Brain (organoid and tissue), 16 donors: ENCODE measurements at places on chromosomes 3 and 15.

GRCh38 chr3:187400756-187401155 lies 32.6 kb downstream of the RTP4 start:
- no peak for DNase-seq

DNA sequence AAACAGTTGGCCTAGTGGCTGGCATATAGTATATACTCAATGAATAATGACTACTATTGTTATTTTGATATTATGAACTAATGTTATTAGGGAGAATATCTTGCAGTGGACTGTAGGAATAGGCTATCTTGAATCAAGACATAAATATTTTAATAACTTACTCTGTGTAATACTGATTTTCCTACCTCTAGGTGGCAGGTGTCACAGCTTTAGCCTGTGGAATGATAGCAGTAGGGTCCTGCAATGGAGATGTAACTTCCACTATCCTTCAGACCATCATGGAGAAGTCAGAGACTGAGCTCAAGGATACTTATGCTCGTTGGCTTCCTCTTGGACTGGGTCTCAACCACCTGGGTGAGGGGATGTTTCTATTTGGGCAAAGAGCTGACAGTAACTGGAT lies 6.5 kb downstream of the PSMD2 start:
- DNase-seq = peak; percentile 26

DNA sequence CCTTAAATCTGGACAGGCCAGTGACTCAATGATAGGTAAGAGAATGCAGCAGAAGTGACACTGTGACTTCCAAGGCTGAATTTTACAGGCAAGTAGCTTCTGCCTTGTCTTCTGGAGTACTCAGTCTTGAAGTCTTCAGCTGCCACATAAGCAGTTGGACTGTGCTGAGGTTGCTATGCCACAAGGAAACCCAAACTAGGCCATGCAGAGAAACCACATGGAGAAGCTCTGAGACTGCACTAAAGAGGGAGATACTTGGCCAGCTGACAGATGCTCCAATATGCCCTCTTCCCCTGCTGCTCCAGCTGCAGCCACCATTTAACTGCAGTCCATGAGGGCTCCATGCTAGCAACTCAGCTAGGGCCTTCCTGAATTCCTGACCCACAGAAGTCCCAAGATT lies 119.4 kb upstream of the GADL1 start:
- no peak for DNase-seq

DNA sequence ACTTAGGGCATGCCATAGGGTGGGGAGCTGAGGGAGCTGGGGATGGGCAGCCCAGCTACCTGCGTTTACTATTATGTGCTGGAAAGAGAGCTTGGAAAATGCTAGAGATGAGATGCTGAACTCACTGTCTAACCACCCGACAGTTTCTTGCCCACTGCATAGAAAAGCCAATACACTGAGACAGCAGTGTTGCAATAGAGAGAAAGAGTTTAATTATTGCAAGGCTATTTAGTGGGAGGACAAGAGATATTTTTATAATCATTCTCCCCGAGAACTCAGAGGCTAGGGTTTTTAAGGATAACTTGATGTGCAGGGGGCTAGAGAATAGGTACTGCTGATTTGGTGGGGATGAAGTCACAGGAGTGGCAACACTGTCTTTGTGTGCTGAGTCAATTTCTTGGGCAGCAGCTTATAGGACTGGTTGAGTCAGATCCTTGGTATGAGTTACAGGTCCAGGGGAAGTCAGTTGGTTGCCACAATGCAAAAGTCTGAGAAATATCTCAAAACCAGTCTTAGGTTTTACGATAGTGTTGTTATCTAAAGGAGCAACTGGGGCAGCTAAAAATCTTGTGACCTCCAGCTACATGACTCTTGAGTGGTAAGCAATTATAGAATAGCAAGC lies 205.9 kb downstream of the GABRG3 start:
- DNase-seq = no peak

DNA sequence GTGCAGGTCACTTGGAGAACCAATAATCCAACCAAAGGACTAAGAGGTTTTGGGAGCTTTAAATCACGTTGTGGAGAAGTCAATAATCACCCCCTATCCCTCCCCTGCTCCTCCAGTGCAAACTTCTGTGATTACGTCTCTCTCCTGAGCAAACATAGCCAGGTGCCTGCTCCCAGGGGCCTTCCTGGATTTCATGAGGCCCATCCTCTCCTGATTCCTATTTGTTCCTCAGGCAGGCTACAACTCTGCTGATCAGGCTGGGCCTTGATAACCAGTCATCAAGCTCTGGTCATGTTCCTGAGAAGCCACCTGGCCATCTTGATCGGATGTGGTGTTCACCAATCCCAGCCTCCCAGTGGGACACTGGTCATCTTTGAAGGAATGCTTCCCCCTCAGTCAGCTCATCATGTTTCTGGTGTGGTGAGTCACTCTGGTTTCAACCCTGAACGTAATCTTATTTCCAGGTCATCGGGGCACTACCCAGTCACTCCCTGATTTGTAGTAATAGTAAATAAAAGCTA lies 2.9 kb upstream of the ZNF710 start:
- DNase-seq = no peak

DNA sequence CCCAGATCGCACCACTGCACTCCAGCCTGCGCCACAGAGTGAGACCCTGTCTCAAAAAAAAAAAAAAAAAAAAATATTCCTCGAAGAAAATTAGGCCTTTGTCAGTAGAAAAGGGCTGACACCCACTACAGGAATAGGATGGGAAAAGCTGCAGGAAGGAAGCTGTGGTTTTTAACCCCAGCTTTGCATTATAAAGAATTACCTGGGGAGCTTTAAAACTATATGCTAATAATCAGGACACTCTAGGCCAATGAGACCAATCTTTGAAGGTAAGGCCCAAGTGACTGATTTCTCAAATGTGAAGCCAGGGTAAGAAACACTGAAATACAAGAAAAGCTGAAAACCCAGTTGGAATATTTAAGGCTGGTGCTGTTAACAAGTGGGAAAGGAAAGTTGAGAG lies 74.3 kb downstream of the RBPMS2 start:
- no peak for DNase-seq

GRCh38 chr3:49339581-49339940 lies 292 bp downstream of the USP4 start:
- DNase-seq = no peak
